A549 treated with GW870086 at 1 μM for 4 hours (cell line): ENCODE measurements at places on chromosomes 3 and 15. TPM values are rescaled to one million over a fixed set of nuclear protein-coding genes. Genes with fewer than 3 reads are reported as not detected.

Gene TRIM71
- 0.03 TPM in 1 of 5 replicates, not detected in the others for total RNA-seq

Gene GOLGA6A
- total RNA-seq, result 0.06 to 0.16 TPM (median 0.09 TPM) in 5 replicates

Gene FEZF2
- total RNA-seq, result not detected in 5 replicates

Gene CLDN18
- total RNA-seq, result not detected in 5 replicates

Gene SCAANT1
- not detected in 5 replicates for total RNA-seq
